ENCODE measurements at places on chromosomes 11 and 22.

DNA sequence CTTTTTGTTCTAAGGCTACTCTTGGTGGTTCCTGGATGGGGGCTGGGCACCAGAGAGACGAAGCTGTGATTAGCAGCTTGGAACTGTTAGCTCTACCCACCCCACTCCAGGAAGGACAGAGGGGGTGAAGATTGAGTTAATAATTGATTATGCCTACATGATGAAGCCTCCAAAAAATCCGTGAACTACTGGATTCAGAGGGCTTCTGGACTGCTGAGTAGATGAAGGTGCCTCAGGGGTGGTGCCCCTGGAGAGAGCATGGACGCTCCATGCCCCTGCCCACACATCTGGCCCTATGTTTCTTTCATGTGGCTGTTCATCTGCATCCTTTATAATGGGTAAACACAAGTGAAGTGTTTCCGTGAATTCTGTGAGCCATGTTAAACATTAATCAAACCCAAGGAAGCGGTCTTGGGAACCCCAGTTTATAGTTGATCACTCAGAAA lies 47.3 kb upstream of the CYP2D6 start:
- DNase-seq = no peak

- DNase-seq = no peak
These were observed 30.3 kb downstream of the PDGFB start for GRCh38 chr22:39214383-39215069.

GRCh38 chr11:37465221-37465620 lies 867.2 kb upstream of the RAG2 start:
- DNase-seq = no peak

DNA sequence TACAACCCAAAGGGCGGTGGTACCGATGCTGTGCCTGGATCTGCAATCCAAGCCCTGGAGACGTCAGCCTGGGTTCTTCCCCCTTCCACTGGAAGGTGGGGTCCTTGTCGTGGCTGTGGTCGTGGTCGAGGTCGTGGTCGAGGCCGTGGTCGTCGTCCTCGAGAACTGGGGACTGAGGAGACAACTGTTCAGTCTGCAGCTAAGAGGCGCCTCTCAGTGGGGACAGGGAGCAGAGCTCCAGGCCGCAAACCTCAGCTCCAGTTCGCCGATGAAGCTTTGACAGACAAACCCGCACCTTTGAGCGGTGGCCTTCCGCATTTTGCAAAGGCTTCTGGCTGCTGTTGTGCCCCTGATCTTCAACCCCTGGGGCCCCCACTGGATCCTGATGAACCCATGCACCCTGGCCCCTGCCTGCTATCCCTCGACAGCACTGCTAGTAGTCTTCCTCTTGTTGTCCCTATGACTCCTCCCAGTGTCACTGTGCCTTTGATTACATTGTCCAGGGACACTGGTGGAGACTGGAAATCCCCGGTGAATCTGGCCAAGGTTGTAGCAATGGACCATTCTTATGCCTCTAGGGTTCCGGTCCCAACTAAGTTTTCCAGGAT lies 1.5 kb downstream of the KDM4F start:
- DNase-seq = no peak

- no peak for DNase-seq
These were observed 3.5 kb downstream of the CNTF start for GRCh38 chr11:58625826-58626460.

DNA sequence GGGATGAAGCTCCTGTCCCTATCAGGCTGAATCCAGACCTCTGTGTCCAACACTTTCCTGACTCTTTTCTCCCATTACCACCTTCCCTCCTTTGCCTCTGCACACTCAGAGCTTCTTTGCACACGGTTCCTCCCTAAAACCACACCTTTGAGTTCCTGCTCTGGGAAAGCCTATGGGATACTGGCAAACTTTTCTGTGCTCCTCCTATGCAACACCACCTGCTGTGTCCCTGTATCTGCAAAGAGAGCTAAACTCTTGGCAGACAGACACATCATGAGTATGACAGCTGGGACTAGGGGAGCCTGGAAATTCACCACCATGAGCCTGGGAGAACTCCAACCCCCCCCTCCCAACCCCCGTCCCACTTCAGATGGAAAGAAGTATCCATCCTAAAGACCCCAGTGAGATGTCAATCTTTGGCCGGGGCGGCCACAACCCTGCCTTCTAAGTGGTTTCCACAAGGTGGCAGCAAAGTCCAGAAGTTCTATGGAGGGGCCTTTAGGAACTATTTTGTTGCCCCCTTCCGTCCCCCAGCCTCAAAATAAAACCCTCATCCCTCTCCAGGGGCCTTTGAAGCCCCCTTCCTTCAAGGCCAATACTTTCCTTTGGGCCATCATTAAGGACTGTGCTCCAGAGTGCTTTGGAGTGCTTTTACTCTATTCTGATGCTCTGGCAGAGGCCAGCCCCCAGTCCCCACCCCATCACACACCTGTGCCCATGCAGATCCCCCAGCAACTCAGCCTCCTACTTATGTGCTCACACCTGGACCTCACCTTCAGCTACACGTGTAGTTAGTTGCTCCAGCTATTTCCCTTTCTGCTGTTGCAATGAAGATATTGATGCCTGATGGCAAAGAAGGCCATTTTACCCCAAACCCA lies 19.4 kb downstream of the HTR3A start:
- DNase-seq = no peak

DNA sequence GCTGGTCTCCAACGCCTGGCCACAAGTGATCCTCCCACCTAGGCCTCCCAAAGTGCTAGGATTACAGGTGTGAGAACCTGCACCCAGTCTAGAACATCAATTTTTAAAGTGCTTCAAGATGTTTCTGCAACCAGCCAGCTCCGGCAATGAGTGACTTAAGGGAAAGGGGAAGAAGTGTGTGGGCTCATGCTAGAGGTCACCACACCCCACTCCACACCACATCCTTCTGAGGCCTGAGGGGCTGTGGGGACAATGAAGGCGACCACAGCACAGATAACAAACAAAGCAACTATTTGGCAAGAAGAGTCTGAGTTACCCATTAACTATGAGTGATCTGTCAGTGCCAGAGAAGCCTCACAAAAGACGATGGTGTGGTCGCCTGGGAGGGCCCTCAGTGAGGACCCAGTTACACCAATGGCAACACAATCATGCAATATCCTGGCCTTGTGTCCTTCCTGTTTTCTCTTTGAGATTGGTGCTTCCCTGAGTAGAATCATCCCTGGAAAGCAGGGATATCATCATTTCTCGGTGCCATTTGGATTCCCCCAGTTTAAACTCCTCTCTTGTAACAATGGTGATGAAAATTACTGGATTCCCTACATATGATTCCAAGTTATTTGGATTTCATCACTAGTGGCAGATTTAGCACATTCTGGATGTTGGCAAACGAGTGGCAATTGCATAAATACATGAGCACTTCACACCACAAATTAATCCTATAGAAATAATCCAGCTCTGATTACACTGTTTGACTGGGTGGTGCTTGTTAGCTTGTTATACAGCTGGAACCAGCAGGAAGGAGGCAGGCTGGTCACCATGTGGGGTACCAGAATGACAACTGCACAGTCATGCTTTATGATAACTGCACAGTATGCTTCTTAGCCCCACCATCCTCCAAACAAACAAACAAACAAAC lies 18.4 kb downstream of the ABTB2 start:
- DNase-seq = no peak

DNA sequence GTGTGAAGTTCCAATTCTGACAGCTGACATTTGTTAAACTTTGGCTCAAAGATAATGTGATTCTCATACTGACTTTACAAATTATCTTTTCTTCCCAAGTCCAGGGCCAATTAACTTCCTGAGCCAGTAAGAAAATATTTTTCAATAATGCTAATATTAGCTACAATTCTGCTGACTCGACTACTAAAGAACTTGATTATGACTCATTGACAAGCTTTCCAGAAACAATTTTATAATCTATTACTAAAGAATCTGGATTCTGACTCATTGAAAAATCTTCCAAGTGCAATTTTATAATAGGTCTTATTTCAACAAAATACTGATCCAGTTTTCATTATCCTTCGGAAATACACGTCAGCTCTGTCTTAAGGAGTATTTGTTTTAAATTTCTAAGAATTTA lies 12.9 kb upstream of the XKR3 start:
- DNase-seq = no peak

- DNase-seq = no peak
These were observed 101.8 kb downstream of the PHF21B start for GRCh38 chr22:44907765-44908737.

DNA sequence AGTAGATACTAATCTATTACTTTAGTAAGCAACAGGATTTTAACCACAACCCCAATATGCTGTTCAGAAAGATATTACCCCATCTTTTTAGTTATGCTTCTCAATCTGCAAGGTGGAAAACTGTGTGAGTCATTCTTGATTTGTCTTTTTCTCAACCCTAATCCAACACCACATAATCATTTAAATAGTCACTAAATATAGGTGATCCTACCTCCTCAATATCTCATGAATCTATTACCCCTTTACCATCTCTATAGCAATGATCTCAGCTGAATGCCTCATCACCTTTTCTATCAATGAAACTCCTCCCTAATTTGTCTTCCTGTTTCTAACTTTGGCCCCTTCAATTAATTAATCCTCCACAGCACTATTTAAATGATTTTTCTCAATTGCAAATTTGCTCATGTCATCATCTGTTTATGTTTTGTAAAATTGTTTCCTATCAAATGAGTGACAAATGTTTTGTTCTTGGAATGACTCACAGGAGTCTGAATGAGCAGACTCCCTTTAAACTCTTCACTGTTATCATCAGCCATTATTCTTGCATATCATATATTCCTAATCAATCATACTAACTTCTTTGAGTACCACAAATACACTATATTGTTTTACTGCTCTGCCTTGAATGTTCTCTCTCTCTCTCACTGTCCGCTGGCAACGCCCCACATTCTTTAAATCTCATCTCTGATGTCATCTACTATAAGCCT lies 26.1 kb downstream of the SNX19 start:
- DNase-seq = no peak

GRCh38 chr11:57499413-57499982 lies 16.0 kb downstream of the SLC43A1 start:
- peak; percentile 36 for DNase-seq

DNA sequence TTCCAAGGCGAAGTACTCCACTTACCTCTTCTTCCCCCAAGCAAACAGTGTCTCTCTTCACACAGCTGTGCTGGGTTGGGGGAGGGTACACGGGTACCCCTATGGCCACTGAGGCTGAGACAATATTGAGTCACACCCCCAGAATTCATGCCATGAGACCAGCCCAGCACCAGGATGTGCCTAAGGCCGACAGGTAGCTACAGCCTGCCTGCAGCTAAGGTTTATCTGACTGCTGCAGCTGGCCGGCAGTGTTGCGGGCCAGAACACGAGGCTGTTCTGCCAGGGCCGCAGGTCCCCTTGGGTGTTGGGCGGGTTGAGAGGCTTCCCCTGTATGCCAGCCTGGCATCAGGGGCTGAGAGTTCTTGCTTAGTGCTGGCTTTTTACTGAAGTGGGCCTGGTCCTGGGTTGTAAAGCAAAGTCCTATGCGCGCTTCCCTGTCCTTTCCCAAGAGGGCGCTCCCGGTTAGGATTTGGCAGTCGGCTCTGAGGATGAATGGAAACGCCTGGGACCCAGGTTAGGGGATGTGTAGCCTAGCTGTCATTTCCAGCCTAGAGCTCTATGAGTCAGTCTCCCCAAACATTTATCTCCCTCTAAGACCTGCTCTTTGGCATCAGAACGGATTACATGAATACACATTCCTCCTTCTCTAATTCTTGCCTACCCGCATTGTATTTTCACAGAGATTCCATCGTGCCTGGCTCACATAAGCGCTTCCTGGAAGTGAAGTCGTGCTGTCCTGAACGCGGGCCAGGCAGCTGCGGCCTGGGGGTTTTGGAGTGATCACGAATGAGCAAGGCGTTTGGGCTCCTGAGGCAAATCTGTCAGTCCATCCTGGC lies 7.1 kb downstream of the USP18 start:
- no peak for DNase-seq

DNA sequence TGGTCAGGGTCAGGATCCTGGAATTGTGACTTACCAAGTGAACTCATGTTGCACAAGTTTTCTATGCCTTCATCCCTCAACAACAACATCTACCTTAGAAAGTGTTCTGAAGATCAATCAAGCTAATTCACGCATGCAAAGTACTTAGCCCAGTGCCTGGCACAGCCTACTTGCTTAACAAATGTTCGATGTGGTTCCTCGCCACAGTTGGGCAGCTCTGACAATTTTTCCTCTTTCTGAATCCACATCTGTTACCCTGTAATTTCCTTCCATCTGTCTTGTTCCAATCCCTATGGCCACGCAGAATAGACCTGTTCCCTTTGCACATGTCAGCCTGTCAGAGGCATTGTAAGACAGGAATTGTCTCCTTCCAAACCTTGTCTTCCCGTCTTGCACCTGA lies 1415.2 kb downstream of the TBC1D22A start:
- no peak for DNase-seq

GRCh38 chr22:35140879-35141745 lies 75.2 kb downstream of the ISX start:
- DNase-seq = no peak

GRCh38 chr11:47161890-47162289 lies 14.8 kb downstream of the ARFGAP2 start:
- DNase-seq = no peak

DNA sequence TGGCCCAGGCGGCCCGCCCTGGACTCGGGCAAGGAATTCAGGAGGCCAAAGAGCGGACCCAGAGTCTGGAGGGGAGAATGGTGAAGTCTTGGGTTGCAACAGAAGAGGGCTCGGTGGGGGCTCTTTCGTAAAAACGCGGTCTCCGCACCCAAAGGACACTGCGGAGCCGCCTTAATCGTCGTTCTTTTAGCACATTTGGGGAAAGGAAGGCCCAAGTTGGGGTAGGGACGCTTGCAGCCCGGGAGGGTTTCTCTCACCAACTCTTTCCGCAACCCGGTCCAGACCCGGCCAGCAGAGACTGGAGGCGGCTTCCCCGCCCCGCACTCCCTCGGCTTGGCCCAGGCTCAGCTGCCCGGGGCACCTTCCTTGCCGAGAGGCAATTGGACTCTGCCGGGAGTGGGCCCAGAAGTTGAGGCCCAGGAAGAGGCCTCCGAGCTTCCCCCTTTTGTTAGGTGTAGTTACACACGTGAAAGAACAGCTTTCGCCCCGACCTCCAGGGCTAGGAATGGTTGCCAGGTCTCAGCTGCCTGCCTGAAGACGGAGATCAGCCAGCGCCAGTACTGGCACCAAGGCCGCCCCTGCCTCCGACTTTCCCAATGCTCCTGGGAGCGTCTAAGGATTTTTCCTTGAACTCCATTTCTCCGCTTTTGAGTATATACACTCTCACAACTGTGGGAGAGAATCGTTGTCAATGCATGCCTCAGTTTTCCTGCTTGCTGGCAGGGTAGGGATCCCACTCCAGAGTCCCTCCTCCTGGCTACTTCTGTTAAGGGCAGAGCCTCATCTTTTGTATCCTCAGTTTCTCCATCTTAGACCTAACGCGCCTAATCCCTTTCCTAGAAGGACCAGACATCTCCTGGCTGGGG lies 3.7 kb downstream of the ALX4 start:
- no peak for DNase-seq

DNA sequence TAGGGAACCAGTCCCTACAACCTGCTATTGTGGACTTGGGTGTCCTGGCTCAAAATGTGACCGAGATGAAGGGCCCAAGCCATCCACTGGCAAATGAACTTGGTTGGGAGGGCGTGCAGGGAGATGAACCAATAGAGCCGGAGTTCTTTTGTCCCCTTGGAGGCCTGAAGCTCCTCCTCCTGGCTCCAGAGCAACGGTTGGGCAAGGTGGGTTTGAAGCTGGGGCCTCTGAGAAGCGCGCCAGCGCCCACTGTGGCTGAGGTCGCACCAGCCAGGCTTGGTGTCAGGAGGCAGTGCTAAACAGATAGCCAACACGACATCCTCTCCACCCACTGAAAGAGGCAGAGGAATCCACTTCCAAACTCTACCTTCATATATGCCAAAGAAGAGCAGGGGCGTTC lies 36.0 kb upstream of the PACSIN2 start:
- no peak for DNase-seq
